Right renal cortex interstitium (tissue), 3 donors: ENCODE measurements at places on chromosomes 2 and 18.

DNA sequence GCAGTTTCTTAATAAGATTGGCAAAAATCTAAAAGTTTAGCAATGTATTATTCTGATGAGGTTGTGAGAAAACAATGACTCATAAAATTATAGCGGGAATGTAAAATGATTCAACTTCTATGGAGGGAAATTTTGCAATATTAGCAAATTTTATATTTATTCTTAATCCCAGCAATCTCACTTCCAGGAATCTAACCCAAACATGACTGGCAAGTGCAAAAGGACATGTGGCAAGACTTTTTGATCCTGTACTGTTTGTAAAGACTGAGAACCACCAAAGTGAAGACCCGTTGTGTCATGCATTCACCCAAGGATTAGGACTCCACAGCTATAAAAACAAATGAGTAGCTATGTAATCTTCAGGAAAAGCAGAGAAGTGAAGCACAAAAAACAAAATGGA lies 234.8 kb upstream of the KYNU start:
- no peak for DNase-seq

GRCh38 chr18:13465124-13465446 lies 246.5 kb downstream of the LDLRAD4 start:
- no peak for DNase-seq

GRCh38 chr2:39606585-39606984 lies 59.1 kb upstream of the TMEM178A start:
- no peak for DNase-seq

DNA sequence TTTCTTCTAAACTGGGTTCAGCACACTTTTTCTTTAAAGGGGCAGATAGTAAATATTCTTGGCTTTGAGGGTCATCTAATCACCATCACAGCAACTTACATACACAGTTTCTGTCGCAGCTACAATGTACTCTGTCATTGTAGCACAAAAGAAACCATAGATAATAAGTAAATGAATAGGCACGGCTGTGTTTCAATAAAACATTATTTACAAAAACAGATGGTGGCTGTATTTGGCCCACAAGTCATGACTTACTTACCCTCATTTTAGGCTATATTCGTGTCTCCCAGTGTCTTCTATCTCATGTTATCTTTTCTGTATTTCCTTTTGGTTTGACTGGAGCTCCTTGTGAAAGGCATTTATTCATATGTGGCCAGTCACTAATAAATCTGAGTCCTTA lies 168.3 kb downstream of the MAP2 start:
- DNase-seq = no peak

DNA sequence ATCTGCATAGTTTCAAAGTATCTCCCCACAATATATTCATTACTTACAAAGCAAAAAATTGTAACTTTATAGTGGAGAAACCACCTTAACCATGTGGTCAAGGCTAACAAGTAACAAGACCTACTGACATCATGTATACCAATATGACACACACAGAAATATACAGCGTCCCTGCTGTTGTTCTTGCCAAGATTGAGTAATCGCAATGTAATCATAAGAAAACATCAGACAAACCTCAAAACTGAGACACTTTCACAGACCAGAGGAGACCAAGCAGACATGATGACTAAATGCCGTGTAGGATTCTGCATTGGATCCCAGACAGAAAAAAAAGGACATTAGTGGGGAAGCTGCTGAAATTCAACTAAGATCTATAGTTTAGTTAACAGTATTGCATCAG lies 123.0 kb downstream of the ACAA2 start:
- no peak for DNase-seq

DNA sequence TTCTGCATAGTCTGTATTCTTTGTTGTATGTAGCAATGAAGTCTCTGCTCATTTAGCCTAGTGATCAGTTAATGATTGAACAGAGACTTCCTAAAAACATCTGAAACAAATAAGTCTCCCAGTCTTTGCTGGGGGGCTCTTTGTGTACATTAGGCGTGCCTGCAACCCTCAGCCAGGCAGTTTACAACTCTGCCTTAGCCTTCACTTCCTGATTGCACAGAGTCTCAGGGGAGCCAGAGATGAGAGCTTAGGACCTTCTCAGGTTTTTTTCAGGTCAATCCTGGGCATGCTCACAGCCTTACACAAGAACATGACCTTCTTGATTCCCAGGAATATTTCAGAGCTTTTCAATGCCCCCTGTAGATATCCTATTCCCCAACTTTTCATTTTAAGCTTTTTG lies 44.0 kb upstream of the BIN1 start:
- no peak for DNase-seq

- DNase-seq = no peak
These were observed 2.9 kb upstream of the KCNG2 start for GRCh38 chr18:79794846-79795245.

DNA sequence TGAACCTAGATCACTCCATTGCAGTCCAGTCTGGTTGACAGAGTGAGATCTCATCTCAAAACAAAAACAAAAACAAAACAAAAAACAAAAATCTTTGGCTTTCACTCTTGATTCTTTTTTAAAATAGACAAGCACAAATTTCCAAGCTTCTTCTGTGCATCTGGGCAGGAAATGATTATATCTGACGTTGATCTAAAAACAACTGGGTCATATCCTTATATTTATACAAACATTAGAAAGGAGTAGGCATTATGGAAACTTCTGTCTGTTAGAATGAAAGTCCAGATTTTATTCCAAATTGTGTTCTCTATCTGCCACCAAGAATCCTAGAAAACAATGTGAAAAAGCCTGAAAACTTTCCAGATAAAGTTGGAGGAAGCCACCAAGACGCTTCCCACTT lies 26.2 kb upstream of the PMAIP1 start:
- DNase-seq = no peak

DNA sequence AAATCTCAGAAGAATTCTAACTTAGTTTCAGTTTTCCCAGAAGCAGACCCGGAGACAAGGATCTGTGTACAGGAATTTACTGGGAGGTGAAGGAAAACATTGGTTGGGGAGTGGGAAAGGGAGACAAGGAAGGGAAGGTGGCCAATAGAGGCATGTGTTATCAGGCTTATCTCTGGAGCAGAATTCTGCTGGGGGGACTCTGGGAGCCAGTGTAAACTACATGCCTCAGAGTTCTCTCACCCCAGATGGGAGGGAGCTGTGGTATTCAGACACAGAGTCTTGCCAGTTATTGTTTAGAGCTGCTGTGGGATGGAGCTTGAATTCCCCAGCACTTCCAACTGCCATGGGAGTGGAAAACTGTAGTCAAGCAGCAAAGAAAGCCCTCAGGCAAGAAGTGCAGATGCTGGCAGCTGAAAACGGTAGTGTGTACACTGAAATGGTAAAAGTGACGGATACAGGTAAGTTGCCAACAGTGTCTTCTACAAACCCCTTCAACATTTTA lies 19.0 kb downstream of the DNPEP start:
- no peak for DNase-seq

- DNase-seq = no peak
These were observed 2.0 kb downstream of the SRSF7 start for GRCh38 chr2:38748943-38749804.

DNA sequence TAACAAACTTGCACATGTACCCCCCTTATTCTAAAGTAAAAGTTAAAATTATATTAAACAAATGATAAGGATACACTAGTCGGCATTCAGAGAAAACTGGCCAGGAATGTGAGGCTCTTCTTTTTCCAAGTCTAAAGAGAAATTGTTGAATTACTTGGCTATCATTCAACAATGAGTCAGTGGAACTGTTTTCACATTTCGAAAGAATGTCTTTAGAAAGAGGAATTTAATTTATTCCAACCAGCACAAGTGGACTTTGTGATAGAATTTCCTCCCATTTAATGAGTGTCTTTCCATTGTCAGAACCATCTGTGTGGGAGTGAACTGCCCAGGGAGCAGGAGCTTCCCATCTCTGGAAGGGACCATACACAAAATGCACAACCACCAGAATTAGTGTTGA lies 792.2 kb downstream of the EPHA4 start:
- no peak for DNase-seq

- DNase-seq = no peak
These were observed 31.0 kb upstream of the NCKAP5 start for GRCh38 chr2:133599211-133599803.

GRCh38 chr2:159131914-159132281 lies 154.6 kb downstream of the WDSUB1 start:
- DNase-seq = no peak

DNA sequence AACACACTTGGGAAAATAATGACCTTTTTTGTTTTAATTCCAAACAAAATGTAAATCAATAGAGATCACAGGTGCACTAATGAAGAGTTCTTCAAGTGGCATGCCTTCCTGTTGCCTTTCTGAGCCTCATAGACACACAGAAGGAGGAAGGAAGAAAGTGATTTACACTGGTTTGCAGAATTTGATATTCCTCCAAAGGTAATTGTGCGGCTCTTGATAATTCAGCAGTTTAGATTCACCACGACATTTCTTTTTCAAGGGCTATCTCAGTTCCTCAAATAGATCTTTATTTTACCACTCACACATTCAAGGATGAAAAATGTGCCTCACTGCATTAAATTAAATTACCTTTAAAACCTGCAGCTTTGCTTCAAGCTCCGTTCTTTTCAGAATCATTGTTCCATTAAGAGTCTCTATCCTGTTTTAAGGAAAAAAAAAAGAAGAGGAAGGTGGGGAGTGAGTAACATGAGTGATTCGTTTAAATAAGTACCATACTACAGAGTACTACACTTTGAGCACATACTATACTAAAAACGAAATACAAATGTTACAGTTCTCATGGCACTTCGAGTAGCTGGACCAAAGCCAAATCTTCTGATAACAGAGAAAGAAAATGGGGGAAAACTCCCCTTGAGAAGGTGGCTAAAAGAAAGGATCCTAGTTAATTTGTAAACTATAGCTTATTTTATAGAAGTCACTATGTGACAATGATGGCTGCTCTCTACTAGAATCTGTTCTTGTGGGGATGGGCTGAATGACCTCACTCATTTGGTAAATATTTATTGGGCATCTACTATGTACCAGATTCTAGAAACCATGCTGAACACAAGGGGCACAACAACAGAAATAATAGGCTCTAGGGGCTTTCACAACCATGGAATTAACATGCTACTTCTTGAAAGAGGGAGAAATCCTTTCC lies 16.6 kb downstream of the CYTIP start:
- no peak for DNase-seq

GRCh38 chr2:11829947-11830707 lies 83.7 kb downstream of the LPIN1 start:
- DNase-seq = peak; percentile 83

DNA sequence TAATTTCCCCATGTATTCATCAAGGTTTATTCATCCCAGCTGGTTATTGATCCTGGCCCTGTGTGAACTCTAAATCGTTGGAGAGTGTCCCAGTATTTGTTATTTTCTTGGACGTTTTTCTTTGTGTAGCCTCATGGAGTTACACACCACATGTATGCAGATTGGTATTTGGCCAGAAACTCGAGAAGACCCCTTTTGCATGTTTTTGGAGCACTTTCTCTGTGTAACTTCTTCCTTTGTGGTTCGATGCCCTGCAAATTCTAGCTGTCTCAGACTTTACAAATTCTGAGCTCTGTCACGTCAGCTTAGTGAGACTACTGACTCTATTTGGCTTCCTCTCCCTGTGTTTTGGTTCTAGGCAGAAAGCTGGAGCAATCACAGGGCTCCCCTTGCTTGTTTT lies 198.7 kb downstream of the MCFD2 start:
- DNase-seq = no peak

- DNase-seq = no peak
These were observed 44.7 kb upstream of the RAB31 start for GRCh38 chr18:9663377-9663776.

GRCh38 chr2:47089083-47089464 lies 66.0 kb downstream of the STPG4 start:
- no peak for DNase-seq

- no peak for DNase-seq
These were observed 35.4 kb downstream of the TMX3 start for GRCh38 chr18:68679528-68679927.

DNA sequence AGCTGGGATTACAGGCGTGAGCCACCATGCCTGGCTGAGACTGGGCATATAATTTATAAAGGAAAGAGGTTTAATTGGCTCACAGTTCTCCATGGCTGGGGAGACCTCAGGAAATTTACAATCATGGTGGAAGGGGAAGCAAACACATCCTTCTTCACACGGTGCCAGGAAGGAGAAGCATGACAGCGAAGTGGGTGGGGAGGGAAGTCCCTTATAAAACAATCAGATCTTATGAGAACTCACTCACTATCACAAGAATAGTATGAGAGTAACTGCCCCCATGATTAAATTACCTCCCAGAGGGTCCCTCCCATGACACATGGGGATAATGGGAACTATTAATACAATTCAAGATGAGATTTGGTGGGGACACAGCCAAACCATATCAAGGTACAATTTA lies 7.8 kb upstream of the LCLAT1 start:
- DNase-seq = no peak

DNA sequence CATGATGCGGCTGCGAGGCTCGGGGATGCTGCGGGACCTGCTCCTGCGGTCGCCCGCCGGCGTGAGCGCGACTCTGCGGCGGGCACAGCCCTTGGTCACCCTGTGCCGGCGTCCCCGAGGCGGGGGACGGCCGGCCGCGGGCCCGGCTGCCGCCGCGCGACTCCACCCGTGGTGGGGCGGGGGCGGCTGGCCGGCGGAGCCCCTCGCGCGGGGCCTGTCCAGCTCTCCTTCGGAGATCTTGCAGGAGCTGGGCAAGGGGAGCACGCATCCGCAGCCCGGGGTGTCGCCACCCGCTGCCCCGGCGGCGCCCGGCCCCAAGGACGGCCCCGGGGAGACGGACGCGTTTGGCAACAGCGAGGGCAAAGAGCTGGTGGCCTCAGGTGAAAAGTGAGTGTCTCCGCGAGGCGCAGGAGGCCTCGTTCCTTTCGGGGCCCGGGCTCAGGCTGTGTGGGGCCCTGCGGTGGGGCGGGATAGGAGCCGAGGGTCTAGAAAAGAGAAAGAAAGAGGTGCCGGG lies 520 bp downstream of the GLS start:
- no peak for DNase-seq

GRCh38 chr2:144510294-144510991 lies 9.5 kb downstream of the ZEB2 start:
- DNase-seq = no peak

- no peak for DNase-seq
These were observed 17.0 kb downstream of the CYP27A1 start for GRCh38 chr2:218798767-218799504.

DNA sequence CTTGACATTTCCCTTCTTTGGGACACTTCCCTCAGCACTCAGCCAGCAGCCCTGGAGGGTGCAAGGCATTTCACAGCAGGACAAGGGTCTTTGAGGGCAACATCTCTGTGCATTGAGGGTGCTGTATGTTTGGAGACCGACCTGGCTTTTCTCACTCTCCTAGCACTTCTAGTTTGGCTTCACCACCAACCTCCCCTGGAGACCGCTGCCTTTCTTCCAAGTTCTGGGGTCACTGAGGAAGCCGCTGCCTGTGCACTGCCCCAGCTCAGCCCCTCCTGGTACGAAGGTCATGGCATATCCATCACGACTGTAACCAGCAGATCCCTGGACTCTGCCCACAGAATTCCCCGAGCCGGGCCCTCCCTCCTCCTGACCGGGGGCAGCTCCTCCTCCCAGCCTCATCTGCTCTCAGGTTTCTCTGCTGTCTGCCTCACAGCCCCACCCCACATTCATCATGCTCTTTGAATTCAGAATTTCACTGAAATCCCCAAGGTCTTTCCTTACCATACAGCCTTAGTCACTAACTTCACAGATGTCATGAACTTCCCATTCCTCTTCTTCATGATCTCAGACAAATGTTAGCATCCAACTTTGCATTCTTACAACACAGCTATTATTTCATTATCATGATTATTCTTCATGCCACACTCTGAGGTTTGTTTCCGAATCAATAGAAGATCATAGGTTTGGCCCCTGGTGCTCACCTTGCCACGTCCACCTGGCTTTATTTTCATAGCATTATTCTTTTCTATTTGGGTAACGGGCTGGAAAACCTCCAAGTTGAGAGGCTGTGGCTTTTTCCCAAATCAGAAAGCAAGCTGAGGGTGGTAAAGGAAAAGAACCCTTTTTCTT lies 113.0 kb upstream of the COPS8 start:
- DNase-seq = no peak
